ENCODE measurements at places on chromosomes 5 and 9. TPM values are rescaled to one million over a fixed set of nuclear protein-coding genes. Genes with fewer than 3 reads are reported as not detected.

- no peak for DNase-seq
Observed at GRCh38 chr5:59684388-59685190, 208.9 kb downstream of the PDE4D start.

DNA sequence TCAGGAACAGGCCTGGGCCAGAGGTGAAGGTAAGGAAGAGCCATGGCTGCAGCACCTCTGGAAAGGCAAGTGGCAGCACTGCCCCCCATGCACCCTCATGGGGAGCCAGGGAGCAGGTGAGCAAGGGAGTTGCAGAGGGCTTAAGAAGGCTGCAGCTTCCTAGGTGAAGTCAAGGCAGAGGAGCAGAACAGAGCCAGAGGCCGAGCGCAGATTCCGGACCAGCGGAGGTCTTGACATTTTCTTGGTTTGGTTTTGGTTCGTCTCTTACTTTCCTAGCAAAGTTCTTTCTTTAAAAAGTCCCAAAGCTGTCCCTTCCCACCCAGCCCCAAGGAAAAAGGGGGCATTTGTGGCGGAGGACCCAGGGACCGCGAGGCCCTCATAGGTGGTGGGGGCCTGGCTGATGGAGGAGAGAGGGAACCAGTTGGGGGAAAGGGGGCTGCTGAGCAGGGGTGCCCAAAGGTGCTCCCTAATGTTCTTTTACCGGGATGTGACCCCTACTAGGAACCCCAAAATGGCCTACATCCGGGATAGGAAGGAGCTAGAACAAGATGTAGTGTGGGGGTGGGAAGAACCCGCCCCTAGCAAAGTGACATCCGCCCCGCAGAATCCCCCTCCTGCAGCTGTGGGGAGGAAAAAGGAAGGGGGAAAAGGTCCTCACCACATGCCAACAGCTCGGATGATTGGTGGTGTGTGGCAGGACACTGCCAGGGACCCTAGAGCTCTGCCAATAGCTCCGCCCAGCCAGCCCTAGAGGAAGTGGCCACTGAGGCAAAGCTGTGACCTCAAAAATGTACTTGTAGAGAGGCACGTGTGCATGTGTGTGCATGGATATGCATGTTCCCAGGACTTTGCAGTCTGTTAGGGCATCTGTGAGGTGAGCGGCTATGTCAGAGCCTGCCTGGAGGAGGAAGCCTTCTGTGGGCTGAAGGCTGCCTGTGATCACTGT lies 914 bp upstream of the CD72 start:
- peak; percentile 52 for DNase-seq

The CDH18 gene
- not detected for total RNA-seq

DNA sequence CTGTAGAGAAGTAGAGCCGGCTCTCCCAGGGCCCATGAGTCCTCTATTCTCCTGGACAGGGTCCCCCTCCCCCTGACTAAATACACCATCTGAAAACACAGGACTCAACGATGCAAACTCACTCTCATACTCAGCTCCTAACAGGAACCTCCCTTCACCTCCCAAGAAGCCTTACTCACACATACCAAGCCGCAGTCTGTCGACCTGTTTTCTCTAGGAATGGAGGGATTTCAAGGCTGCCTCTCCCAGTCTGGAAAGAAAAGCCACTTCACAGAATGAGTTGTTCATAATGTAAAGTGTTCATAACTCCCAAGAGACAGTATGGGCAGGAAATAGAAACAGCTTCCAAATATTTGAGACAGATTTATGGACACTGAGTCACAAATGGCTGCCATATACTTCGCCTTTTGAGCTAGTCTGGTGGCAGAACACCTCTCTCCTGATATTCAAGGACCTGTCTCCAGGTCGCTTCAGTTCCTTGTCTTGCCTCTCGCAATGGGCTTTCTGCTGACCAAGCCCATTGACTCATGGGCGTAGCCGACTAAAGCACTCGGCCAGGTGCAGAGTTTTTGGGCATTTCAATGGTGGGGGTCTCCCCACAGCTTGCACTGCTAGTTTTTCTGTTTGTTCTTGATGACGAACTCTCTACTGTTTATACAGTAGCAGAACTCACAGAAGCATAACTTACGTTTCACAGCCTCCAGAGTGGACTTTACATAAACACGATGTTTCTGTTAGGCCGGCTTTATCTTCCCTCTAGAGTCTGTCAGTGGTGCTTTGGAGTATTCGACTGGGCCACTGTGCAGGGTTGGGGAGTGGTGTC lies 25.0 kb upstream of the IL17B start:
- no peak for DNase-seq

DNA sequence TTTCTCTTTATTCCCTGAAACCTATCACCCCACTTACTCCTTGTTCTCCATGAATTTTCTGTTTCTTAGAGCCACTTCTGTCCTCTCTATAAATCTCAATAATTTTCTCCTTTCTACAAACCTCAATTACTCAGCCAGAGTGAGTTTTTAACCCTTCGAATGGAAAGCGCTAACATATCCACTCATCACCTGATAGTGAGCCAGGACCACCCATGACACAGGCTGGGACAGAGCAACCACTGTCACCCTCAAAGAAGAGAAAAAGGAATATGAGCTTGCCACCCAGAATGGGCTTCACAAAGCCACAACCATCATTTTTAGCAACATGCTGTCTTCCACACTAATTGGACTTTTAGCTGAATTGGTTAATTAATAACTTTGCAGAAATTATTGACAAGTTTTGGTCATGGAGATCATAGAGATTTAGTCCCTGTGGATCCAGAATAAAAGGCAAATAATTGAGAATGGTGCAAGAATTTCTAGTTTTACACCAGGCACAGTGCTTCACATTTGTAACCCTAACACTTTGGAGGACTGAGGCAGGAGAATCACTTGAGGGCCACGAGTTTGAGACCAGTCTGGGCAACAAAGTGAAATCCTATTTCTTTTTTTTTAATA lies 32.1 kb upstream of the SELENOP start:
- DNase-seq = no peak

GRCh38 chr9:95607507-95607906 lies 90.7 kb upstream of the PTCH1 start:
- no peak for DNase-seq

DNA sequence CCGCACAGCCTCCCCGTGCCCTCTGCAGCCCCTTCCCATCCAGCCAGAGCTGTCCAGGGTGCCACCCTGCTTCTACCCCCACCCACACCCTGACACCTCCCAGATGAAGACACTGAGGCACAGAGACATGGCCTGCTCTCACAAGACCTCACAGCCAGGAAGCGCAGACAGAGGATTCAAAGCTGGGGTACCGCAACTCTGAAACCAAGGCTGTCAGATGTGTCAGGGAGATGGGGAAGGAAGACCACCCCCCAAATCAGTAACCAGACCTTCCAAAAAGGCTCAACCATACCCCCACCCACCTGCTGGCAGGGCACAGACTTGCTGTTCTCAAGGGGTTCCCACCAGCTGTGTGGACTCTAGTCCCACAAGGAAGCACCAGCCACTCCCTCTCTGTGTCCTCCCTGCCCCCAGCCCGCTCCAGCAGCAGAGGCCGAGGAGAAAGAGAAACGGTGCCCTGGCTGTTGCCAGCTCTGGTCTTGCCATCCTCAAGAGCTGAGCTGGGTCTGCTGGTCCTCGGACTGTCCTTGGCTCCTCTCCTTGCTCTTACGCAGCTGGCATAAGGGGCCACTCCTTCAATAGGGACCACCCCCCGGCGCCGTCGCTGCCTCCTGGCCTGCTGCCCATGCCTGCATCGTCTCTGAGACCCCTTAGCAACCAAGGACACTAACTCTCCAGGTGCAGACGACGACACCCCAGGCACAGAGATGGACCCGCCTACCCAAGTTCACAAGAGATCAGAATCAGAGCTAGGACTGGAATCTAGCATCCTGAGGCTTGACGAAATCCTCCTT lies 699 bp downstream of the AKNA start:
- peak; percentile 44 for DNase-seq

Data from activated naive CD4-positive, alpha-beta T cell treated with anti-CD3 and anti-CD28 coated beads for 36 hours (primary cell).